ENCODE measurements at places on chromosomes 7 and 10. TPM values are rescaled to one million over a fixed set of nuclear protein-coding genes. Genes with fewer than 3 reads are reported as not detected.

ABCC2 gene
- total RNA-seq: 0.65 TPM

WBP1L gene
- 79.7 TPM for total RNA-seq

ODAD2 gene
- total RNA-seq: 1.2 TPM

ZNF3 gene
- 37.0 TPM for total RNA-seq

UBE2H gene
- 201 TPM for total RNA-seq

TUBAL3 gene
- total RNA-seq: 1.7 TPM

All from renal cortical epithelial cell (primary cell).